ENCODE measurements at places on chromosomes 7 and 10.

GRCh38 chr7:101186844-101187428 lies 6.8 kb upstream of the NAT16 start:
- no peak for DNase-seq

GRCh38 chr7:1121476-1121875 lies 33.6 kb downstream of the GPER1 start:
- no peak for DNase-seq

- peak; percentile 47 for DNase-seq
Measured at GRCh38 chr10:58291538-58292174, 22.7 kb downstream of the CISD1 start.

DNA sequence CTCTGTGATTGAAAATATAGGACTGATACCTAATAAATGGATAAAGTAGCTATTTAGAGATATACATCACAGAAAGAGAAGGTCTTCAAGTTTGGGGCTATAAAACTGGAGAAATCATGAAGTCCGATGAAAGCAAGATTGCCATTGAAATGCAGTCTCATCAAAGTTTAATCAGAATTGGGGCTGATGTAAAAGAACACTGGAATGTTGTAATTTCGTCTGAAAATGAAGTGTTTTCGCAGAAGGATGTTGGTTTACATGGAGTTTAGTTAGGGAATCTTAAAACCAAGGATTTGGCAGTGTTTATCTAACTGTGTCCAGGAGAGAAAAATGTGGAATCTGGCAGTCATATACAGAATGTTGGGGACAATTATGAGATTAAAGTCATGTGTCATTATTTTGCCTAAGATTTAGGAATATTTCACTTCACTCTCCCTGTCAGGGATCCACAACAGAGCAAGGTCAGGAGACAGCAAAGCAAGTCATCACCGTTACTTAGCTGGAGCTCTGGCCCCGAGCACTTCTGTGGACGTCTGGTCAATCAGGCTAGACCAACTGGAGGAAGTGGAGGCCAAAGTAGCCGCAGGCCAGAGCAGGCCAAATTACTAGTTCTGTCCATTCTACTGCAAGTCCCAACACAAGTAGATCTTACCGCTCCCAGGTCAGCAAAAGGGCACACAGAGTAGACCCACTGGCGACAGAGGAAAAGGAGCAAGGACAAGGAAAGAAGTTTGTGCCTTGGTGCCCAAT lies 37.0 kb downstream of the EPDR1 start:
- DNase-seq: no peak

- DNase-seq: no peak
Measured at GRCh38 chr7:142711196-142711595, 38.1 kb upstream of the PRSS1 start.

DNA sequence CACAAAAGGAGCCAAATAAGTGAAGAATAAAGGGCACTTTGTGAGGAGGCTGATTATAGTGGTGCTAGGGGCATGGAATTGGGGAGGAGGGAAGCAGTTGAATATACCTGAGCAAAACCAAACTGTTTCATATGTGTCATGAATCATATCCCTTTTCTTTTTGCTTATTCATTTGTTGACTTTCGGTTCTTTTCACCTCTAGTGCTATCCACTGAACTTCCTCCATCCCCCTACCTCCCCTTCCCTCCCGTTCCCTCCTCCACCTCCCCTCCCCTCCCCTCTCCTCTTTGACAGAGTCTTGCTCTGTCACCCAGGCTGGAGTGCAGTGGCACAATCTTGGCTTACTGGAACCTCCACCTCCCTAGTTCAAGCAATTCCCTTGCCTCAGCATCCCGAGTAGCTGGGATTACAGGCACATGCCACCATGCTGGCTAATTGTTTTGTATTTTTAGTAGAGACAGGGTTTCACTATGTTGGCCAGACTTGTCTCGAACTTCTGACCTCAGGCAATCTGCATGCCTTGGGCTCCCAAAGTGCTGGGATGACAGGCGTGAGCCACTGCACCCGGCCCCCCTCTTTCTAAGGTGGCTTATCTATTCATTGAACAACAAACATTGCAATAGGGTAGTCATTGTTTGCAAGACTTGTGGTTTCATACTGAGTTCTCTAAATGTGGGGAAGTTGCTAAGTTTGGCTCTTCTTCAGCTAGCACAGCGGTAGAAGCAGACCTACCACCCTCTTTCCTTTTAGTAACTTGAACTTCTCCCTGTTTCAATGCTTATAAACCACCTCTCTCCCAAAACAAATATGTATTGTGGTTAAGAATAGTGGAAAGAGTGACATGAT lies 150.4 kb upstream of the PRPS1L1 start:
- DNase-seq: peak; percentile 29

DNA sequence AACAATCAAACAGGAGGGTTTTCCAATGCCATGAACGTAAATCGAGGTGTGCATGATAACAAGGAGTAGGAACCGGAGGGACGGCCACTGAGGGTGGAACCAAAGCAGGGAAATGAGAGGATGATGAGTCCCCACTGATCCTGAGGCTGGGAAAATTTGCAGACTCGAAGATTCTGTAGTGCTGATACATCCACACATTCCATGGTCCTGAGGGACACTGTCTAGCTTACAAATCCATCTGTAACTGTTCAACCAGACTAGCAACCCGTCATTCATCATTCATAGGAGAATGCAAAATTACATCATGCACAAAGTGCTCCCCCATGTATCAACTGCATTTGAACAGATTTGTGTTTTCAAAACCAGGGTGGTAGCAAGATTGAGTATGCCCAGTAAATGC lies 189.7 kb downstream of the PTPRN2 start:
- no peak for DNase-seq

- DNase-seq: no peak
Measured at GRCh38 chr7:82595176-82595575, 151.6 kb upstream of the CACNA2D1 start.

GRCh38 chr10:43707770-43708169 lies 59.1 kb upstream of the ZNF32 start:
- no peak for DNase-seq

GRCh38 chr10:11907914-11908313 lies 84.8 kb downstream of the PROSER2 start:
- no peak for DNase-seq

GRCh38 chr7:127383123-127383835 lies 9.2 kb downstream of the ZNF800 start:
- no peak for DNase-seq

DNA sequence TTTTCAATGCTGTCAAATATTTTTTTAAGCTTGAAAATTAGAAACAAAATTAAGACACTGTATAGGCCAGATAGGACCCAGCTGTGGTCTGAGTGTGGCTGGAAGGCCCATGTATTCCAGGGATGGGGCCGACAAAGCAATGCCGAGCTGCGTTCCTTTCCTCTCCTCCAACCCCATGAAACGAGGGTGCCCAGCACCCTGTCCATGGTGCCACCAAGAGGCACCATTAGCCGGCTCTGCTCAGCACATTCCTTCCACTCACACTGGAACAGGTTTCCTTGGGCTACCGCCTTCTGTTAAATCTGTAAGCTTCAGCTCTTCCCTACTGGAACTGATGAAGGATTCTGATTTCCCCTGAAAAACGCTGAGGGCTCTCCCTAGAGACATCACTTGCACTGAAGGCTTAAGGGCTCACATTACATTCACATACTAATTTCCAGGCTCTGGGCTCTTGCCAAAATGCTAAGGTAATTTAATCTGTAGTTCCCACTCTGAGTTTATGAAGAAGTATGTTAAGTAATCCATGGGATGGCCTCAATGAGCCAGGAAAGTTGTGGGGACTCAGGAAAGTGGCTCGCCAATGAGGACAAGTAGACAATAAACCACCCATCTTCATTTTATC lies 73.7 kb upstream of the CAMK2B start:
- DNase-seq: no peak

DNA sequence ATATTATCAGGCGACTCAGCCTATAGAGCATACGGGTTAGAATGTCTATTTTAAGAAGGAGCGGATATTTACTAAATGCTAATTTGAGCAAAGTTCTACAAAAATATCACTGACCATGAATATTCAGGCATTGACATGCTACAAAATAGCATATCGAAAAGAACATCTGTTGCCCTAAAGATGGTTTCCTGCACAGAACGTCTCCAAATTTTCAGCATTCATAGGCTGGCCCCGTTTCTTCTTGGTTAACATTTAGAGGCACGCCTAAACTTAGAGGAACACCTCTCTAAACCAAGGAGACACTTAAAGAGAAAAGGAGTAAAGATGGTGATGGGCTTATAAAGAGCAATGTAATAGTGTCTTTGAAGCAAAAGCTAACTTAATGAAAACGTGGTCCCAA lies 1.3 kb upstream of the MINPP1 start:
- no peak for DNase-seq

- DNase-seq: no peak
Measured at GRCh38 chr7:116591202-116592040, 66.6 kb downstream of the CAV1 start.

DNA sequence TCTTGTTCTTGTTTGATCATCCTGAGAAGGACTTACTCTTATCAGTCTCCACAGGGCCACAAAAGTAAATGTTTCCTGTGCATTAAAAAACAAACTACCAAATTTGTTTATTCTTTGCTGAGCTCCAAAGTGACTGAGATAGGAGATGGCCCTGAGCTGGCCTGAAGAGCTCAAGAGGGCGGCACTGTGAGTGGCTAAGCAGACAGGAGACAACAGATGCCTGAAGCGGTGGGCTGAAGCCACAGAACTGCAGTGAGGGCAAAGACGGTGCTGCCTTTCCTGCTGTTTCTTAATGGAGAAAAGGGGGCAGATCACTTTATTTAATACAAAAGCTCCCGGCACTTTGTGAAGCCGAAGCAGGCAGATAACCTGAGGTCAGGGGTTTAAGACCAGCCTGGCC lies 379.6 kb downstream of the ARL4A start:
- DNase-seq: no peak

DNA sequence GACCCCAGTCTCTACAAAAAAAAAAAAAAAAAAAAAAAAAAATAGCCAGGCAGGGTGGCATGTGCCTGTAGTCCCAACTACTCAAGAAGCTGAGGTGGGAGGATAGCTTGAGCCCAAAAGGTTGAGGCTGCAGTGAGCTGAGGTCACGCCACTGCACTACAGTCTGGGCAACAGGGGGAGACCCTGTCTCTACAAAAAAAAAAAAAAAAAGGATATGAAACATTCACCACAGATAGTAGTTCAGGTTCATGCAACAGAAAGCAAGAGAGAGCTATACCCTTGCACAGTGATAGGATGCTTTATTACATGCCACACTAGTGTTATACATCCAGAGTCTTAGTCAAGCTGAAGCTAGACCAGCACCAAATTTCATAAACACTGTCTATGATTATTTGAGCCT lies 148.4 kb upstream of the KAT6B start:
- DNase-seq: no peak

- no peak for DNase-seq
Measured at GRCh38 chr10:117094856-117095255, 43.2 kb downstream of the VAX1 start.

GRCh38 chr10:26755443-26755903 lies 58.0 kb downstream of the PDSS1 start:
- DNase-seq: no peak

DNA sequence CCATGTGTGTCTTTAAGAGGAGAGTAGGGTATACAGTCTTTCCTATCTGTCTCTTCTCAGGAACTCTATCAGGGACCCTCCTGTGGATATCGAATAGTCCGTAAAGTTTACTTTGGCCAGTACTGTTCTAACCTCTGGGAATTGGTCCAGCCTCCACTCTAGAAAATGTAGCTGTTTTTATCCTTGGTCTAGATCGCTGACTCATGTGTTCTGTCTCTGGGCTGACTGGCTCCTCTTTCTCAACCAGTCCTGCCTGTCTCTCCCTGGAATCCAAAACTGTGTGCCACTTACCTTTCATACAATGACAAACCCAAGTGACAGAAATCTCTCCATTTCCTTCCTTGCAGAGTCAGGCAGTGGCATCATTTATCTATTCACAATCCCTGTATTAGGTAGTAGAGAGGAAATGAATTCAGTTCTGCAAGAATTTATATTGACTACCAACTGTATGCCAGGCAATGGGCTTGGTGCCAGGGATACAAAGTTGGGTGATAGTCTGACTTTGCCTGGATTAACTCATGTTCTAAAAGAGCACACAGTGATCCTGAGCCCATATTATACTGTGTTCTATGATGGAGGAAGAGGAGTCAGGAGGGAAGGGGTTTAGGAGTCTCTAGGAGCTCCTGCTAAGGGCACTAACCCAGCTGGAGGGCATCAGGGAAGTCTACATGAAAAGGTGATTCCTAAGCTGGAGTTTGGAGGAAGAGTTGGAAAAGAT lies 232.7 kb downstream of the LRMDA start:
- no peak for DNase-seq

GRCh38 chr10:34746094-34746493 lies 69.0 kb downstream of the PARD3 start:
- no peak for DNase-seq

- no peak for DNase-seq
Measured at GRCh38 chr7:46173476-46174195, 252.6 kb upstream of the IGFBP3 start.

GRCh38 chr10:97898429-97898828 lies 48.8 kb downstream of the GOLGA7B start:
- DNase-seq: no peak

DNA sequence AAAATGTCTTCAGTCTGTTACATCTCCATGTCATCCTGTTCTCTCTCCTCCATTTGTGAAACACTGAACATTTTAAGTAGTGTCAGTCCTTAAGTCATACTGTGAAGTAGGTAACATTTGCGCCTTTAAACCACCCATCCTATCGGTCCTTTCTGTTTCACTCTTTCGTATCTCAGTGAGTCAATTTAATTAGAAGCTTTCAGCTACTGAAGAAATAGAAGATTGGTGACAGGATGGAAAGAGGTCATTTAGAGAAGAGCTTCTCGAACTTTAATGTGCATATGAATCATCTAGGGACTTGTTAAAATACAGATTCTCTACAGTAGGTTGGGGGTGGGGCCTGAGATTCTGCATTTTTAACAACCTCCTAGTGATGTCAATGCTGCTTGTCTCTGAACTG lies 113.4 kb downstream of the SRI start:
- DNase-seq: no peak

- no peak for DNase-seq
Measured at GRCh38 chr7:7693881-7694280, 24.5 kb downstream of the RPA3 start.

GRCh38 chr10:79905322-79906314 lies 43.3 kb downstream of the SFTPD start:
- DNase-seq: peak; percentile 15

DNA sequence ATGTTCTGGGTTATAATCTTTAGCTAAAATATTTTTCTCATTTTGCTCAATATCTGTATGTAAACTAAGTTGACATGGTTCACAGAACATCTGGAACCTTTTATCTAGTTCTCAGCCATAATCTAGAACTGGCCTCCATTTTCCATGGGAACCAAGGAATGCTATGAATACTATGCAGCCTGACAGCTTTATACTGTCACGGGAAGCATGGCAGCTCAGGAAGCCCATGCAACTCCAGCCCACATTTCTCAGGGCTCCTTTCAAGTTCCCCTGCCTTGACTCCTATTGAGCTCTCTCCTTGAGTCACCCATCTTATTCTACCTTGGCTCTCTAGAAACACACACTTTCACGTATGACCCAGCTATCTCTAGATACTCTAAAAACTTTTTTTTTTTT lies 36.6 kb upstream of the PRKAR2B start:
- DNase-seq: no peak

- peak; percentile 29 for DNase-seq
Measured at GRCh38 chr10:96043893-96044715, 721 bp downstream of the CCNJ start.

GRCh38 chr10:106661767-106662140 lies 502.8 kb downstream of the SORCS1 start:
- no peak for DNase-seq

- no peak for DNase-seq
Measured at GRCh38 chr7:153567426-153567825, 484.8 kb upstream of the DPP6 start.

Data from CD4-positive, alpha-beta T cell (primary cell).